SHP77 treated with DMSO at 0.1 percent for 48 hours (cell line): ENCODE measurements at places on chromosomes 2 and 18.

DNA sequence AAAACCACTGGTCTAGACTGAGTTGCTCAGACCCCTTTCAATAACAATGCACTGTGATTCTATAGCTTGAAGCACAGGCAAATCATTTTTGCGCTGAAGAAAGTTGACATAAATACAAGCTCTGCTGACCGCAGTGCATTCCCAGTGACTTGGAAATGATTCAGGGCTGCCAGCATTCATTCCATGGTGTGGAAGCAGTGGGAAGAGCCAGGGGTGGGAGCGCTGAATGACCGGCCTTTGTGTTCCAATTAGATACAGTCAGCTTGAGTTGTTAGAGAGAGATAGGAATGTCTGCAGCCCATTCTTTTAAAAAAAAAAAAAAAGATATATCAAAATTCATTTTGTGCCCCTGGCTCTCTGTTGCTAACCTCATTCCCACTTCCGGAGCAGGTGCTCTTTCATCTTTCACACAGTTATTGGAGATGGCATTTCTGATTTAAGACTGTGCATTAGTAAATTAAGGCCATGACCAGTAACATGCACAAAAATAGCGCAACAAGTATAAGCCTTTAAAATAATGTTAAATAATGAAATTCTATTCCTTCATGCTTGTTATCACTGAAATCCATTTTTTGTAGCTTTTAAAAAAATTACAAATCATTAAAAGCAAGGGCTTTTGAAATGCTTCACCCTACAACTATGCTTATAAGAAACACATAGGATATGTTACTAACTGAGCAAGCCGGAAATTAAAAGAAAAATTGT, 59.4 kb upstream of the CTLA4 start:
- DNase-seq, result no peak

DNA sequence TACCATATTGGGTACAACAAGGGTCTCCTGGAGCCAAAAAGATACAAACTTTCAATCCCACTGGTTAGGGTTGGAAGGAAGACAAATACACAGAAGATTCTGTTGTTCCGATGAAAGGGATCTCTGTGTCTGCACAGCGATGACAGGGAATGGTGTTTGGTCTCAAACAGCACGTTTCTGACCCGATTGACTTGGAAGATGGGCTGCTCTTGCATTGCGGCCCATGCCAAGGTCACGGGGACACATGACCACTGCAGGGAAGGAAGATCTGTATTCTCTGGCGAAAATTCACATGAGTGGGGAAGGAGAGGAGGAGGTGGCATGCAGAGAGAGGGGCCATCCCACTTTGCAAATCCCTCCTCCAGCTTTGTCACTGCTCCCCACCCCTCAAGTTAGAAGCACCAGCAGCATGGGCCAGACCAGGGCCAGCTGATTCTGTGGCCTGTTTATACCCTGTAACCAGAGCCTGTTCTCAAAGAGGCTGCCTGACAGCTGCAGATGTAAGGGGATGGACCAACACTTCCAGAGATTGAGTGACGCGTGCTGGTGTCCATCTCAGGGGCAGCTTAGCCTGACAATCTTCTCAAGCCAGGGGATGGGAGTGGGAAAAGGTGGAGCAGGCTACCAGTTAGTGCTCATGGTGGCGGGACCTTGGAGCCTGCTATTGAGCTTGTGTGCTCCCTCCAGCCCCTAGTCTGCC, 57.2 kb downstream of the TNP1 start:
- DNase-seq, result peak; percentile 25

DNA sequence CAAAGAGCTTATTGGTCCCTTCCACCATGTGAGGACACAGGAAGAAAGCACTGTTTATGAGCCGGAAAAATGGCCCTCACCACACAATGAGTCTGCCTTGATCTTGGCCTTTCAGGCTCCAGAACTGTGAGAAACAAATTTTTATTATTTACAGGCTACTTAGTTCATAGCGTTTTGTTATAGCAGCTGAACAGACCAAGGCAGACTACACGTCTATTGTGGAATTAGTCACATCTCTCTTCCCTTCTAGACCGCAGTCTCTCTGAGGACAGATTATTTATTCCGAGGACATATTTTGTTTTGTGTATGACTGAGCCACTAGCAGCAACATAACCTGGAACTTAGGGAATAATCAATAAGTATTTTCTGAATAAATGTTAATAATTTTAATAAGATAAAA, 125.5 kb downstream of the ASB1 start:
- no peak for DNase-seq

GRCh38 chr2:46098621-46099062, 198.6 kb upstream of the EPAS1 start:
- no peak for DNase-seq

DNA sequence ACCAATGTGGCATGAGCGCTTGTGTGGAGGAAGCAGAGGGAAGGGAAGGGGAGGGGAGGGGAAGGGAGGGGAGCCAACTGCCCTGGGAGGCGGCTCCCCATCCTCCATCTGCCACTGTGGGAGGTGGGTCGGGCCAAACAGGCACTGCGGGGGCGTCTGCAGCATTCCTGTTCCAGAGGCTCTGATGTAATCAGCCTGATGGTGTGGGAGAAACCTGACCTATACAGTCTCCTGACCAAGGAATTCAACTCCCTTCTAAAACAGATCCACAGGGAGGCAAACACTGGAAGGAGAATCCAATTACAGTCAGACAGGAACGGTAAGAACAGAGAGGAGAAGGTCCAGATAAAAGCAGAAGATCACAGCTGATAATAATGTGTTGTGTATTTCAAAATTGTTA, 88.8 kb downstream of the CD8B2 start:
- DNase-seq, result no peak

GRCh38 chr2:213122725-213123124, 28.7 kb downstream of the IKZF2 start:
- no peak for DNase-seq
